ENCODE measurements at places on chromosomes 3 and 15.

- DNase-seq, result no peak
These were observed 27.1 kb downstream of the SLC12A1 start for GRCh38 chr15:48233246-48233645.

DNA sequence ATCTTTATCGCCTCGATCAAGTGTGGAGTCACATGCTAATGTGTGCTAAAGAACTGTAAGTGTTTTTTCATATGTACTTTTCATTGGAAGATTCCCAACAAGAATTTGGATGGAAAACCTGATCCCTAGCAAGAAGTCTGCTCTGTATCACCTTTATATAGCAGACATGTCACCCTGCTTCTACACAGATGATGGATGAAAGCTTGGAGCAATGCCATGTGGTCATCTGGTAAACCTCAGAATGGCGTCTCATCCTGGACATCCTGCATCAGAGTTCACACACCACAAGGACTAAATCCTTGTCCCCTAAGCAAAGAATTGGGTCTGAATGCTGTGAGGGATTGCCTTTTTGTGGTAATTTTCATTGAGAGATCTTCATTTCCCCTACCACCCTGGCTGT lies 42.1 kb upstream of the CTDSPL start:
- no peak for DNase-seq

DNA sequence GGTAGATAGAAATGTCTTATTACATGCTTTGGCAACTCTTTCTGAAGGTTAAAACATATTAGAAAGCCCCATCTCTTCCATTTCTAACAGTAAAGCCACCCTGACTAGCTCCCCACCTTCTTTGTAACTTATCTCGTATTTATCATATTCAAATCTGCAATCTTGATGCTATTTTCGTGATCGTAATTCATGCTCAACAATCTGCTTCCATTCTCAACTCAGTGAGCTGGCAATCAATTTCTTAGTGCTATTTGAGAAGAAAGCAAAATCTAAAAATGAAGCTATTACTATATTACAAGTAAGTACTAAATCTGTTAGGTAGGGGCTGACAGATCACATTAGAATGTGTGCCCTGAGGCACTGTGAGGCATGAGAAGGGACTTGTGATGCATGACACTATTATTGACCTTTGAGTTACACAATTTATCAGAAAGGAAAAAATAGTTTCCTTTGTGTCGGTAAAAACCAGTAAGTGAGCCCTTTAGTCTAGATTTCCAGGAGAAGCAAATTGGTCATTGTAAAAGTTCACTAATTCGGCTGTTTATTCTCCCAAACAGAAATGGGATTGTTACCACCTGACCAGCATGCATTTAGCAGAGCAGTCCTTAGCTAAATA lies 379.7 kb upstream of the CNTN6 start:
- DNase-seq, result no peak

- no peak for DNase-seq
These were observed 31.4 kb downstream of the HRH1 start for GRCh38 chr3:11185564-11186317.

GRCh38 chr3:187878772-187879518 lies 133.7 kb upstream of the BCL6 start:
- no peak for DNase-seq

GRCh38 chr15:73374604-73375003 lies 5.8 kb upstream of the HCN4 start:
- no peak for DNase-seq

GRCh38 chr15:50163719-50164410 lies 18.1 kb upstream of the SLC27A2 start:
- DNase-seq, result no peak

DNA sequence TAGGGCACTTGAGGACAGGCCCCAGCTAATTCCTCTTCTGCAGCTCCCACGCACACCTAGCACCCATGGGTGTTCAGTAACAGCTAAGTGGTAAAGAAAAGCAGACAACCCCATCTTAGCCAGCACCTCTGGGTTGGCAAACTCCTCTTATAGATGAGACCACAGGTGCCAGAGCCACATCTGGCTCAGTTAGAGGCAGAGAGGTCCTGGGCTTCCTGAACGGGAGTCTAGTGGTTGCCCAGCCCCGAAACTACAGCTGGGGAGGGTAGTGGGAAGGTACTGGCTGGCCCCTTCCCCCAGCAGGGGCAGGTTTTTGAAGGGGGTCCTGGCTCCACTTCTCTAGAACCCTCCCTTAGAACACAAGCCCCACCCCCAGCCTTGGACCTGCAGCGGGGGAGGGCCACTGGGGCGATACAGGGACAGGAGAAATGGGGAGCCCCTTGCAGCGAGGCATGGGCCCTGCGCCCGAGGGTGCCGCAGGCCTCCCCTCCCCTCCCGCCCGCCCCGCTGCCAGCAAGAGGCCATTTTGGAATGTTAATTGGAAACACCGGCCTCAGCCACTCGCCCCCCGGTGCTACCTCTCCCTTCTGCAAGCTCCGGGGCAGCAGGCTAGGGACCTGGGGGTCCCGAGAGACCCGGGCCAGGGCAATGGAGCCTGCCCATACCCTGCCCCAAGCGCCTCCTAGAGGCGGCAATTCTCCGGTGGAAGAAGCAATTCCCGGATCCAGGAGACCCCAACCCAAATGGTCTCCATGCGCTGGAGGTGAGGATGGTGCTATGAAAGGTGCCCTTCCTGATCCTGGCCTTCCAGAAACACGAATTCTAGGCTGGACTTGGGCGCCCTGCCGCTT lies 1.5 kb downstream of the DUSP7 start:
- DNase-seq, result no peak

GRCh38 chr3:58996730-58997129 lies 53.1 kb downstream of the CFAP20DC start:
- DNase-seq, result no peak

- no peak for DNase-seq
These were observed 139.5 kb upstream of the SLC2A2 start for GRCh38 chr3:171165983-171166382.

GRCh38 chr15:61051569-61052031 lies 177.5 kb downstream of the RORA start:
- DNase-seq, result no peak

- no peak for DNase-seq
These were observed 491.7 kb downstream of the ZIC1 start for GRCh38 chr3:147900851-147901250.

GRCh38 chr15:100075229-100075628 lies 266.5 kb downstream of the ADAMTS17 start:
- no peak for DNase-seq

GRCh38 chr15:65366122-65366892 lies 11.5 kb downstream of the IGDCC3 start:
- no peak for DNase-seq

GRCh38 chr3:171417813-171418212 lies 42.4 kb downstream of the TNIK start:
- no peak for DNase-seq

GRCh38 chr3:190903156-190903555 lies 40.7 kb upstream of the GMNC start:
- no peak for DNase-seq

DNA sequence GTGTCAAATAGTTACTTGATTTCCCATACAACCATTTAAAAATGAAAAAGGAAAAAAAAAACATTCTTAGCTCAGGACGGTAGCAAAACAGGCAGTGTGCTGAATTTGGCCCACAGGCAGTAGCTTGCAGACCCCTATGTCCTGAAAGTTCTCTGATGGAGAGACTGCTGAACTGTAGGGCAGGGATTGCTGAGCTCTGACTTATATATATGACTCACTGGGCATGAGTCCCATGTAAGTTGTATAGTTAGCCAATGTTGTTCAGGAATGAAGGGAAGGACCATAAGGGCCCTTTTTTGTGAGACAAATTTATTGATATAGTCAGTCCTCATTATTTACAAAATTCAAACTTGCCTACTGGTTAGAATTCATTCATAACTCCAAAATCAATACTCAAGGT lies 36.9 kb upstream of the FRMD4B start:
- DNase-seq, result no peak

- no peak for DNase-seq
These were observed 50.6 kb upstream of the NMNAT3 start for GRCh38 chr3:139728414-139728813.

DNA sequence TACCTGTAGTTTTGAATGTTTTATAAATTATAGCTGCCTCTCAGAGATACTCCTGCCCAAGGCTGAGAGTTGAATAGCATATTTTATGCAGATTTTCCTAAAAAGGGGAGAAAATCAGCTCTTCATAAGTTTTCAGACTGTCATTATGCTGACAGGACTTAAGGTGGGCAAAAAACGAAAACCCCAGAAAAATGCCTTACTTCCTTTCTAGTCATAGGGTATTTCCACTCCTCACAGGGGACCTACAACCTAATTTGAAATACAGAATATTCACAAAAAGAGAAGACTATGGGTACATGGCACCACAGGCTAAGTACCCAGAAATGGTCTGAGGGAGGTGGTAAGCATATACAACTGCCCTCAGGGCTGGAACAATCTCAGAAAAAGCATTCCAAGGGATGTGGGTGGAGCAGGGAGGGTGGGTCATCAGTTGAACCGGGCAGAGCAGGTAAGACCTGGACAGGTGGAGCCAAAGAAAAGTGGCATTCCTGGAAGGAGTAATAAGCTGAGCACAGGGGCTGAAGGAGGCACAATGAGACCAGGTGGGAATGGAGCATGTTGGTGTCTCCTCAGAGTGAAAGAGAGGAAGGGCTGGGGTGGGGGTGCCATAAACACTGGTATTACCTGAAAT lies 10.6 kb upstream of the OXSR1 start:
- no peak for DNase-seq

DNA sequence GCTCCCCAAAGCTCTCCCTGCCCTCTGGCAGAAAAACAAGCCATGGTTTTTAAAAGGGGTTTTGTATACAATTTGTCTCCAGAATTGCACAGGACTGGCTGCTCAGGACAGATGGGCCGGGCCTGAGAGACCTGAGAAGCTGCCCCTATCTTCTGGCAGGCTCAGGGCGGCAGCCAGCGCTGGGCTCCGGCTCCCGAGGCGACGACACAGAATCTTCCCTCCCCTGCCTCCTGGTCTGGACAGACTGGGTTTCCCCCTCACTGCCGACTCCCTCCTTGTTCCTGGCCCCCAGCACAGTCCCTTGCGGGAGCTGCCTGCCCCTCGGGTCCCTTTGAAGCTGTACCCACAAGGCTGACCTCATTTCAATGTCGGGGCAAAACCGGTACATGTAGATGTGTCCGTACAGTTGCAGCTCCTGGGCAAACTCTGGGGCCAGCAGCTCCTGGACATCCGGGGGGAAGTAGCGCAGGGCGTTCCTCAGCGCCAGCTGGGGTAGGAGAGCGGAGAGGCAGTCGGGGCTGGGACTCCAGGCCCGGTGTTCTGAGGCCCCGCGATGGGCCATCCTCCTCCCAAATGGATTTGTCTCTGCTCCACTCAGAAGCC lies 7.2 kb downstream of the UROC1 start:
- DNase-seq, result no peak

DNA sequence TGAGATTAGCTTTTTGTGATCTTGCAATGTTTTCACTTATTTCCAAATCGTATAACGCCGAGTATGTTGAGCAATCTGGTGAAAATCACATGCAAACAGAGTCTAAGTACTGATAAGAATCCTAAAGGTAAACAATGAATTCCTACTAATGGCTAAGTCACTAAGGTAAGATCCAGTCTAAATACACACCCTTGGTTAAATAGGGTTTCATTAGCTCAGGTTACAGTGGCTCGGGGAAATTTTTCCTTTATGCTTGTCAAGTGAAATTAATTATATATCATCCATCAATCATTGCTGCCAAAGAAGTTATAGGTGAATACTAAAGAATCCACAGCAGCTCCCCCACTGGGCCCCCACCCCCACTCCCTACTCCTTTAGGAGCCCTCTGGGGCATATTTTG lies 139.3 kb downstream of the SOX2 start:
- DNase-seq, result no peak

GRCh38 chr3:172217877-172218276 lies 178.5 kb downstream of the FNDC3B start:
- no peak for DNase-seq

DNA sequence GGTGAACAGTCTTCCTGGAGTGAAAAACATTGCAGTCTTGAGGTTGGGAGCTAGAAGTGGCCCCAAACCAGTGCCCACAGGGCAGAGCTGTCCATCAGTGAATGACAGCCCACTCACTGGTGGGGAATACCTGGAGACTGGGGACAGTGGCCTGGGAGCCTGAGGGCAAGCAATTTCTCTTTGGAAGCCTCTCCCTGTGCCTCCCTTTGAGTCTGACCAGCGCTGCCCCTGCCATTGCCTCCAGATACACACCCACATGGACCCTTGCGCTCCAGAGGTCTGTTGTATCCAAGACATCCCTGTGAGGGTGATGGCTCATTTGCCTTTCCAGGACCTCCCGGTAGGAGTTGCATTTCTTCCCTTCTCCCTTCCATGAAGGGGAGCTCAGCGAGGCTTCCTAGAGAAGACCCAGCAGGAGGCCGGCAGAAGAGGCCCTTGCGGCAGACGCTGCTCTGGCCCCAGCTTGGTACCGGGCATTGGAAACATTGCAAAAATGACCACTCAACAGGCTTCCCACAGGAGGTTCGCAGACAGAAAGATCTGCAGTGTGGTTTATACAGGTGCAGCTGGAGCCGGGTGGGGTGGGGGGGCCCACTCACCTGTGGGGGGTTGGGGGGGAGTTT lies 38.5 kb downstream of the KLF13 start:
- DNase-seq, result no peak

DNA sequence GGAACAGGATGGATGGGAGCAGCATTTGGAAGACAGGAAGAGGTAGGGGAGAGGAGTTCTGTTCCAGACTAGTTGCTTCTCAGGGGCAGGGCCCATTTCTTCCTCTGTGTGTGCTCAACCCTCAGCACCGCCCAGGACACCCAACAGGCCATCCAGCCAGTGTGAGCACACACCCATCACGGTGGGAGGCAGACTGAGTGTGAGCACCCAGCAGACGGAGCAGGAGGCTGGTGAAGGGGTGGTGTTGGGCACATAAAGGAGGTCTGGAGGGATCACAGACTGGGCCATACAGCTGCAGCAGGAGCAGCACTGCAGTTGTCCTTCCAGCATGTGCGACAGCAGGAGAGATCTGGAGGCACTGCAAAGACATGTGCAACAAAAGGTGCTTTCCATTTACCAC lies 88.4 kb upstream of the PLXNA1 start:
- no peak for DNase-seq

GRCh38 chr3:31911643-31912042 lies 69.4 kb downstream of the OSBPL10 start:
- no peak for DNase-seq

GRCh38 chr15:72859017-72859756 lies 75.6 kb upstream of the ADPGK start:
- no peak for DNase-seq

DNA sequence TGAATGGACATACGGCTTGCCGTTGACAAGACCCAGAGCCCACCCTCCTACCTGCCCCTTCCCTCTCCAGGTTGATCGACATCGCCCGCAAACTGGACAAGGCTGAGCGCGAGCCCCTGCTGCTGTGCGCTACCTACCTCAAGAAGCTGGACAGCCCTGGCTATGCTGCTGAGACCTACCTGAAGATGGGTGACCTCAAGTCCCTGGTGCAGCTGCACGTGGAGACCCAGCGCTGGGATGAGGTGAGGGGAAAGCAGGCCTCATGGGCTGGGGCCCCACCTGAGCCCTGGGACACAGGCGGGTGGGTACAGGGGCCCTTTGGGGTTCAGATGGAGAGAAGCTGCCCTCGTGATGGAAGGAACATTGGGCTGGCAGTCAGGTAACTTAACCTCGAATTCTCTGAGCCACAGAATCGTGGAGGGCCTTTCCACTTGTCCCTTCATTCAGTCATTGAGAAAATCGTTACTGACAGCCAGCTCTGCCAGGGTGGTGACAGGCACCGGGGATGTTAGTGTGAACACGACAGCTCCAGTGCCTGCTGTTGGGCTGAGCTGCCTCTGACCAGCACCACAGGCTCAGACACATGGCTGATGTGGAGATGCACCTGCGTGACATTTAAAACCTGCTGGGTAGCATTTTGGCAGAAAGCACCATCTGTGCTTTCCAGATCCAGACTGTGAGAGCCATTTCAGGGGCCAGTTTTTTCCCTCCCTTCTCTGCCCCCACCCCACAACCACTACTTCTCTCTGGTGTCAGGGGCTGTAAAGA lies 25.6 kb upstream of the RHO start:
- no peak for DNase-seq

Data from activated CD4-positive, alpha-beta T cell treated with anti-CD3 and anti-CD28 coated beads for 4 hours (primary cell).